ENCODE measurements at places on chromosomes 5 and 9.

DNA sequence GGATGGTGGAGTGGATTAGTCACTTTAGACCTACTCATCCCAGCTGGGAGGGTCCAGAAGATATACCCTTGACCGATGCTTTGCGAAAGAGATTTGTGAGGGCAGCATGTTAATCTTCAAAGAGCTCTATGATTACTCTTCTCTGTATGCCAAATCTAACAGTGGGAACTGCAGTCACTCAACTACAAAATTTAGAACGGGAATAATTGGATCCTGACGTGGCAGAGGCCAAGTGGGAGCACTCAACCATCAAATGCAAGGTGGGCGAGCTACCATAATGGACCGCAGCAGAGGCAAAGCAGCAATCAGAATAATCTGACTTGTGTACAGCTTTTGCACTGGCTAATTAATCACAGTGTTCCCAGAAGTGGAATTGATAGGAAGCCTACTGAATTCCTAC is 20.4 kb downstream of the NSA2 start:
- DNase-seq: no peak

DNA sequence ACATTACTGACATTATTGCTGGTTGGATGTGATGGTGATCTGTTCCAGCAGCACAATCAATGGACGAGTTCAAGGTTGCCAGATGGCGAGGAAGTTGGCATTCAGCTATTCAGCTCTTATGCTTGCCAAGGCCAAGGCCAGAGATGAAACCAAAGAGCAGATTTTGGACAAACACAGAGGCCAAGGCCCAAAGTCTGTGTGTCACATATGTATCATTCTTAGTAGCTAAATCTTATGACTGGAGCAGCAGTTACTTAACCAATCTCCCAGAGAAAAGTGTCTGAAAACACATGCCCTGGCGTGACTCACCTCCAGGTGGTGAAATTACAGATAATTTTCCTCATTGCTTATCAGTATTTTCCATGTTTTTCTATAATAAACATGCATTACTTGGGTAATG is 189.0 kb upstream of the EGFLAM start:
- DNase-seq: no peak

DNA sequence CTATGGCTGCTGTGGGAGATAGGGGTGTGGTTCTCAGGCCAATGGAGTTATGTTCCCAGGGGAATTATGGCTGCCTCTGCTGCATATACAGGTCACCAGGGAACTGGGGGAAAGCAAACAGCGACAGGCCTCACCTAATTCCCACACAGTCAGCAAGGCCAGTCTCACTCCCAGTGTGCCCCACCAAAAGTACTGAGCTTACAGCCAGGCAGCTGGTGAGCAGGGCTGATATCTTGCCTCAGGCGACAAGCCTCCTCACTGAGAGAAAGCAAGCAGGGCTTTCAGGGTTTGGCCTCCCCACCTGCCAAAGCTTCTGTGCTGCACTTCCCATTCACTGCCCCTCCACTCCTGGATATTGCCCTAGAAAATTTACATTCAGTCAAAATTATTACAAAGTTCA is 273.8 kb upstream of the TARS1 start:
- DNase-seq: no peak

DNA sequence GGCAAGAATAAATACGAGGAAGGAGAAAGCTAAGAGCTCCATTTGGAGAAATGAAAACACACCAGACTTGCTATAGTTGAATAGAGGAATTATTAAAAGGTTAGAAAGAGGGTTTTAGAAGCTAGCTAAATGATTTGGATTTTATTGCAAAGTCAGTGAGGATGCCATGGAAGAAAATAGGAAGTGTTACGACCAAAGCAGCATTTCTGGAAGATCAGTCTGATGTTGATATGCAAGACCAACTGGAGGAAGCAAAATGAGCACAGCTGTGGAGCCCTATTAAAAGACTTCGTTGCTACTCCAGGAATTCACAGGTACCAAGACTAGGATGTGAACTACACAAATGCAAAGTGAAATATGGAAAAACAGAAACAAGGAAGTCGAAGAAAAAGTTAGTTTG is 2.1 kb downstream of the DHX29 start:
- DNase-seq: no peak

- DNase-seq: no peak
These were observed 39.6 kb downstream of the SH3PXD2B start for GRCh38 chr5:172414531-172415361.

DNA sequence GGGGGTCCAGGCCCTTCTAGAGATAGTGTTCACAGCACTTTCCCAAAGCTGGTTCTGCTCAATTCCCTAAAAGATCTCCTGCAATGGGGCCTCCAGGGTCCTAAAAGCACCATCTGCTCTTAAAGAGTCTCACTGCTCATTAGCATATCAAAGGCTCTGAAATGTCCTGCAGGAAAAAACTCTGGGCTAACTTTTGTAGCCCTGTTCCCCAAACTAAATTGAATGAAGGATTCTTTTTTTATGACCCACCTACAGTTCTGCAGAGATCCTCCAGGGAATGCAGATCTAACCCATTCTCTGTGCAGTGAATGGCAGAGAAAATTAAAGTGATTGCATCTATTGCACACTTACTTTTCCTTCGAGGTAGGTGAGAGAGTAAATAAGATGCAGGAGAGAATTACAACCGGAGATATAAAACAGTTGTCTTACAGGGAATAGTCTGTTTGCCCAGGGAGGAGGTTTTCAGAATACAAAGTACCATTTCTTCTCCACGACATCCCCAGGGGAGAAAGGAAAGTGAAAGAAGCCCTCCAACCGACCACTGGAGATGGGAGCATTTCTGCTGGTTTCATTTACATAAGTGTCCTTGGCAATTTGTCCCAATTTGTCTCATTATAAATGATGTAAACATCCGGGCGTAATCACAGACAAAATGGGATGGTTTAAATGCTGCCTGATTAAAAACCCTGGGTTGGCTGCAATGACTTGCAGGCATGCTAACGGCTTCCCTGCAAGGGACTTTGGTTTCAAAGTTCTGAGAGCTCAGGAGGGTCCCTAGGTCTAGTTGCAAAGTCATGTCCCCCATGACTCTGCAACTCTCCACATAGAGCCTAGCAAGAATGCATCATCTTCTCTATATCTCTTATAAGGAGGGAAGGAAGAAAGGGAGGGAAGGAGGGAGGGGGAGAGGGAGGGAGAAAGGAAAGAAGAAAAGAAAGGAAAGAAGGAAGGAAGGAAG is 114.0 kb downstream of the KCNIP1 start:
- DNase-seq: no peak

DNA sequence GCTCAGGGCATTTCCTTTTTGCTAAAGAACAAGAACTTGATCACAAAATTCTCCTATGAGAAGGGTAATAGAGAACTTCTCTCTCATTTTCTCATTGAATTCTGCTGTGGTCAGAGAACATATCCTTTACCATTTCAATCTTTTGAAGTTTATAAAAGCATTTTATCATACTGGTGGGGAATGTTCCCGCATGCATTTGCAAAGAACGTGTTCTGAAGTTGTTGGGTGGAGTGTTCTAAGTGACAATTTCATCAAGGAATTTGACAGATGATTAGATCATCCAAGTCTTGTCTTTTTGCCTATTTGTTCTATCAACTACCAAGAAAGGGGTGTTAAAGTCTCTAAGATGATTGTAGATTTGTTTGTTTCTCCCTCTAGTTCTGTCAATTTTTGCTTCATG is 163.4 kb upstream of the FREM1 start:
- DNase-seq: no peak

DNA sequence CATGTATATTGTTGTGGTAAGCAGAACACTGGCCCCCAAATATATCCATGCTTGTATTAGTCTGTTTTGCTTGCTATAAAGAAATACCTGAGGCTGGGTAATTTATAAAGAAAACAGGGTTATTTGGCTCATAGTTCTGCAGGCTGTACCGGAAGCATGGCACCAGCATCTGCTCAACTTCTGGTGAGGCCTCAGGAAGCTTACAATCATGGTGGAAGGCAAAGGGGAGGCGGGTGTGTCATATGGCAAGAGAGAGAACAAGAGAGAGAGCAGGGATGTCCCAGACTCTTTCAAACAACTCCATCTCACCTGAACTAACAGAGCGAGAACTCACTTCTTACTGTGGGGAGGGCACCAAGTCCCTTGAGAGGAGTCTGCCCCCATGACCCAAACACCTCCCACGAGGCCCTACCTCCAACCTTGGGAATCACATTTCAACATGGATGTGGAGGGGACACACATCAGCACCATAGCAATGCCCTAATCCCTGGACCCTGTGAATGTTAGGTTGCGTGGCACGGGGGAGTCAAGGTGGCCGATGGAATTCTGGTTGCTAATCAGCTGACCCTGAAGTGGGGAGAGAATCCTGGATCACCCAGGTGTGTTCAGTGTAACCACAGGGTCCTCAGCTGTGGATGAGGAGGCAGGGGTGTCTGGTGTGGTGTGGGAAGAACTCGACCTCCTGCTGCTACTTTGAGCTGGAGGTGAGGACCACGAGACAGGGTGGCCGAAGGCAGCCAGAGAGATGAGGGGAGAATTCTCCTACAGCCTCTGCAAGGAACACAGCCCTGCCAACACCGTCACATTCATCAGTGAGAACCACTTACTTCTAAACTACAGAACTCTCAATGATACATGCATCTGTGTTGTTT is 172.8 kb downstream of the AUH start:
- DNase-seq: no peak

GRCh38 chr5:10339958-10340357 is 13.5 kb upstream of the MARCHF6 start:
- no peak for DNase-seq

DNA sequence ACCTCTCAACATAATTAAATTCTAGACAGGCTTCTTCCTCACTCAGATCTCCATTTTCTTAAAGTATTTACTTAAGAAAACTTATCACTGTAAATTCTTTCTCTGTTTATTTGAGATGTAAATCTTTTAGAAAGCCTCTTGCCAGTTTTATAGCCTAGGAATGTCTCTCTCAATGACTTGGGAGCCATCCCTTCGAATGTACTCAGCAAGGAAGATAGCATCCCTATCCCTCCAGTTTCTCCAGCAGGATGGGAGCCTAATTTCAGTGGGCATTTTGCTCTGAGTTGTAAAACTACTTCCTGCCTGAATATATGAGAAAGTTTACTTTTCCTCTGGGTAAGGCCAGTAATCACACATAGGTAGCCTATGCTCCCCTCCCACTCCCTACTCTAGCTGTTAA is 558.5 kb upstream of the ARRDC3 start:
- no peak for DNase-seq

DNA sequence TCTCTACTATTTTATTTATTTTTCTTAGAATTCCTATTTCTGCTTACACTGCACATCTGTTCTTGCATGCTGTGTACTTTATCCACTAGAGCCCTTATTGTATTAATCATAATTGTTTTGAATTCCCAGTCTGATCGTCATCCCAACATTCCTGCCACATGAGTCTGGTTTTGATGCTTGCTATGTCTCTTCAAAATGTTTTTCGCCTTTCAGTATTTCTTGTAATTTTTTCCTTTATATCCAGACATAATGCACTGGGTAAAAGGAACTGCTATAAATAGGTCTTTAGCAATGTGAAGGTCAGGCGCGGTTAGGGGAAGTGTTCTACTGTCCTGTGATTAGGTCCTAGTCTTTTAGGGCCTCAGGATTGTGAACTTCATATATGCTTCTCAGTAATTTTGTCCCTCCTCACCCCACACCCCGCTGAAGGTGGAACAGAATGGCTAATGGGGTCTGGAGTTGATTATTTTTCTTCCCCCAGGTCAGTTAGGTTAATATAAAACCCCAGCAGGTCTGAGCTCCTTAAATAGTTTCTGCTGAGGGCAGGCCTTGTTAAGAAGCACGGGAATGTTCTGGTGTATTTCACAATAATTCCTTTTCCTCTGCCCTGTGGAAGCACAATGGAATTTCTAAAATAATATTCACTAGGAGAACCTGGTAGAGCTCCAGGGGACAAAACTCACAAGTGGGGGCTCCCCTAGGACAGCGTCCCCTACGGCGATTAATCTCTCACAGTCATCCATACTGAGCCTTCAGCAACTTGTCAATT is 146.6 kb upstream of the TUT7 start:
- no peak for DNase-seq

GRCh38 chr5:88691945-88692868 is 190.8 kb downstream of the MEF2C start:
- no peak for DNase-seq

- no peak for DNase-seq
These were observed 93.9 kb downstream of the GCNT1 start for GRCh38 chr9:76552751-76553455.

DNA sequence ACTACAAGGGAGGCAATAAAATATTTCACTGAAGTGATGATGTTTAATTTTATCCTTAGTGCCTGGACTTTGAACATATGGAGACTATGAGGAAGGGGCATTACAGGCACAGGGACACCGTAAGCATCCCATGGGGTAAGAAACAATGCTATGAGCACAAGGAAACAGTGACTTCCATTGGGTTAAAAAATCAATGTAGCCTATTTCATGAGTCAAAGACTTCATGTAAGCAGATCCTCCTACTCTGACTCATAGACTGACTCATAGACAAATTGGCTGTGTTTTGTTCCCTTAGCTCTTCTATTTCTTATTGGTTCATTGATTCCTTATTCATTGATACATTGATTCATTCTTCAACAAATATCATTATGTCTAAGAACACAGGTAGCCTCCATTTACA is 351.0 kb downstream of the PRELID2 start:
- no peak for DNase-seq

GRCh38 chr5:1137567-1138444 is 25.9 kb upstream of the SLC12A7 start:
- no peak for DNase-seq

- no peak for DNase-seq
These were observed 61.8 kb downstream of the ACER2 start for GRCh38 chr9:19470567-19470966.

- no peak for DNase-seq
These were observed 352.5 kb upstream of the NUDT12 start for GRCh38 chr5:103915081-103915480.

DNA sequence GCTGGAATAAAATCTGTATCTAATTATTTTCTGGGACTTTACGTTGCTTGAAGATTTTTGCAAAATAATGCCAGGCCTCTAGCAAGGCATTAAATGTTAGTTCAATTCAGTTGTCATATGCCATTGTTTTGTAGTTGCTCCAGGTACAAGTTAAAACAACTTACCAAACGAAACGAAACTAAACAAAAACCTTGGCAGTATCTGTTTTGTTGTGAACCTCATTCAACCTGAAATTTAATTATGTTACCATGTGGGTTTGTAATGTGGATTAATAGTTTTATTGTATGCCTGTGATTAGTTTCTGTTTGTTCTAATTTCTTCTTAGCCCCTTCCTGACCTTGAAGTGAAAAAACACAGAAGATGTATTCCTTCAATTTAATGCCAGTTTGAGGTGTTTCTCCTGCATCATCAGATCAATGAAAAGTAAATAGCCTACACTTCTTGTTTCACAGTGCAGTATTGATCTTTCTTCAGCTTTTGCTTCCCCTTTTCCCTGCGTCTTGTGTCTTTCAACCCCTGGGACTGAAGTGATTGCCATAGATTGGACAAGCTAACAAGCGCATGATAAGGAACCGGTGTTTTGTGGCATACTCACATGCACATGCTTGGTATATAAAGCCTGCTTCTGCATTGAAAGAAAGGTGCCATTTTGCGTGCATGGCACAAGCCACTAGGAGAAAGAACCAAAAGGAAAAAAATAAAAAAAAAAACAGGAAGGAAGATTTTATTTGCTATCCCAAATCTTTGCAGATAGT is 699.0 kb upstream of the ARRDC3 start:
- no peak for DNase-seq

GRCh38 chr9:16039218-16039987 is 486.6 kb downstream of the CCDC171 start:
- no peak for DNase-seq

Data from NCI-H1417 (cell line).